GM13977 (cell line): ENCODE measurements at places on chromosomes 7 and 10.

- DNase-seq, result no peak
These were observed 70.7 kb downstream of the MACC1 start for GRCh38 chr7:20146451-20146850.

GRCh38 chr10:119120413-119120867 is 16.5 kb downstream of the DENND10 start:
- peak; percentile 69 for DNase-seq

- DNase-seq, result no peak
These were observed 122.5 kb downstream of the TMEM26 start for GRCh38 chr10:61330669-61331068.

GRCh38 chr10:20596911-20597310 is 300.2 kb downstream of the NEBL start:
- DNase-seq, result no peak

- DNase-seq, result no peak
These were observed 370.3 kb downstream of the PHTF2 start for GRCh38 chr7:78168865-78169264.

DNA sequence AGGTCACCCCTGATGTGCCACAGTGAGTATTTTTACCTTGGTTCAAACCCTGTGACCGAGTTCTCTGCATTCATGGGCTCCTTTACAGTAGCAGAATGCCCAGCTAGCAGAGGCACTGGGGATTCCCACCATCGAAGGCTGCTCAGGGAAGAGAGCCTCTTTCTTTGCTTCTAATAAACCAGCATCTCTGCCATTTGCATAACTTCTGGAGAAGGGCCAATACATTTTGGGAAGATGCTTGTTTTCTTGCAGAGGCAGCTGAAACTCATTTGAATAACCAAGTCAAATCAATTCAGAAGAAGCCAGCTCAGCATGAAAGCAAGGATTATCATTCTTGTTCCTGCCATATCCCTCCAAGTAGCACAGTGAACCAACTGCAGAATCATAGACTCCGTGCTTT is 82.9 kb upstream of the WDR11 start:
- no peak for DNase-seq

DNA sequence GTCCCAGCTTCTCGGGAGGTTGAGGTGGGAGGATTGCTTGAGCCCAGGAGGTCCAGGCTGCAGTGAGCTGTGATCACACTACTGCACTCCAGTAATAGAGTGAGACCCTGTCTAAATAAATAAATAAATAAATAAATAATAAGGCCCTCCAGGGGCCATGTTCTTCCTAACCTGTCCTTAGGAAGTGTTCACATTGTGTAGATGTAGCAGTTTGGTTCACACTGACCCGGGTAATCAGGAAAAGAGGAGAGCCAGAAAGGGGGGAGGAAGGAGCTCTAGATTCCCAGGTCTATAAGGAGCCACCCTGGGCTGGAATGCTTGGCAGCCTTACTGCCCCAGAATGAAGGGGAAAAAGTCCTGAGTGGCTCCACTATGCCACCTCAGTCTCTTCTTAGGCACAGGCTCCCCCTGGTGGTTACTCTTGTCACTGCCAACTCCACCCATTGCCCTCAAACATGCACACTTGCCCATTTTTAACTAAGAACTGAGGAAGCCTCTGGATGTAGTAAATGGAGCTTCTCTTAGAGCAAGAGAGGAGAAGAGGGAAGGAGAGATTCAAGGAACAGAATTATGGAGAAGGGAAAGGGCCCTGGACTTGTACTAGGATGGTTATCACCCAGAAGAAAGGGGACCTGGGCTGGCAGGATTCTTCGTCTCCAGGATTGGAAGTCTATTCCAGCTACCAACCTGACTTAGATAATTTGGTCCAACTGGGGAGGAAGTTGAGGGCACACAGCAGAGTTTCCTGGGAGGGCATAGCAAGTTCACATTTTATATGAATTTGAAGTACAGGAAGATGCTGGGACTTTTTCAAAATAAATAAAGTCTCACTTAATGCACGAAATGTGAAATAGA is 7.8 kb downstream of the HPS6 start:
- DNase-seq, result peak; percentile 84

GRCh38 chr10:126813432-126813831 is 91.8 kb upstream of the DOCK1 start:
- no peak for DNase-seq

DNA sequence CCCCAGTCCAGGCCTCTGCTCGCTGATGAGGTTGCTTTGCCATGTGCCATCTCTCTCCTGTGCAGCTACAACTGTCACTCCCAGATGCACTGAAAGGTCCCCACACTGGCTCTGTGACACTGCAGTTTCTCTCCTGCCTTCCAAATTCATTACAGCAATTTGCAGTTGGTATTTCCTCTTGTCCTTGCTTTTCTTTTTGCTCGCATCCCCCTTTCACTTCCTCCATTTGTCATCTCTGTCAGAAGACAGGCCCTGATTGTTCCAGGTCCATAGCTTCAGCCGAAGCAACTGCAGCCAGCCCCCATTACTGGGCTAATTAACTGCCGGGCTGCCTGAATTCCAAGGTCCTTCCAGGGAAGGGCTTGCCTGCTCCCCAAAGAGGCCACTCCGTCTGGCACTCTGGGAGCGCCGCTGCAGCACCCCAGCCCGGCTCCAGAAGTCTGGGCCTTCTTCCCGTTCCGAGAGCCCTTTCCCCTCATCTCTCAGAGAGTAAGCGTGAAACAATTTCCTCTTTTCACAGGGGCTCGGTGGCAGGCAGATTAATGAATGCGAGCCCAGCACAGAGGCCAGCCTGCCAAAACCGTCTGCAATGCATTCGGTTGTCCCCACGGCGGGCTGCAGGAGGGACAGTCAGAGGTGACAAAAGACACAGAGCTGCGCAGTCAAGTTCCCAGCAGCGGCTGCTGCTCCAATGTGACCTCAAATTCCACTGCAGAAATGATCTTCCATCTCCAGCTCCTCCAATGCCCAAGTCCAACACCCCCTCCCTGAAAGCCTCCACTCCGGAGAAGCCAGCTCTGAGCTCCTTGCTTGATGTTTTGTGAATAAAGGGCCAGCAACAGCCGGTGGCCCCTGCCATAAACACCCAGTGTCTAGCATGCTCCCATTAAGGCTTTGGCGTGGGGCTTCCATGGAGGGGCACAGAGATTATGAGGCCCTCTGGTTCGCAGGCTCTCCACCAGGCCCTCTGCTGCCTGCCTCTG is 279.4 kb upstream of the HABP2 start:
- no peak for DNase-seq

- no peak for DNase-seq
These were observed 31.7 kb downstream of the MKX start for GRCh38 chr10:27713941-27714340.

- DNase-seq, result no peak
These were observed 147.1 kb downstream of the DNAJB9 start for GRCh38 chr7:108716783-108717182.

- DNase-seq, result no peak
These were observed 108.6 kb downstream of the NRCAM start for GRCh38 chr7:108347616-108348015.

DNA sequence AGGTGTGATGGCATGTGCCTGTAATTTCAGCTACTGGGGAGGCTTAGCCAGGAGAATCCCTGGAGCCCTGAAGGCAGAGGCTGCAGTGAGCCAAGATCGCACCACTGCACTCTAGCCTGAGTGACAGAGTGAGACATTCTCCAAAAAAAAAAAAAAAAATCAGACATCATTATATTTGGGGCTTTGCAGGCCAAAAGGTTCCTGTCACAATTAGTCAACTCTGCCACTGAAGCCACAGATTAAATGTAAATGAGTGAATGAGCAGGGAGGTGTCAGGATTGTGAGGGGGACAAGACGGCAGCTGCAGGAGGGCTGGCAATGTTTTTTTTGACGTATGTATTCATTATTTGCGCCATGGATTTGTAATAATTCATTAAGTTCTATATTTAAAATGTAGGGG is 3.3 kb downstream of the ZNF33B start:
- DNase-seq, result no peak

DNA sequence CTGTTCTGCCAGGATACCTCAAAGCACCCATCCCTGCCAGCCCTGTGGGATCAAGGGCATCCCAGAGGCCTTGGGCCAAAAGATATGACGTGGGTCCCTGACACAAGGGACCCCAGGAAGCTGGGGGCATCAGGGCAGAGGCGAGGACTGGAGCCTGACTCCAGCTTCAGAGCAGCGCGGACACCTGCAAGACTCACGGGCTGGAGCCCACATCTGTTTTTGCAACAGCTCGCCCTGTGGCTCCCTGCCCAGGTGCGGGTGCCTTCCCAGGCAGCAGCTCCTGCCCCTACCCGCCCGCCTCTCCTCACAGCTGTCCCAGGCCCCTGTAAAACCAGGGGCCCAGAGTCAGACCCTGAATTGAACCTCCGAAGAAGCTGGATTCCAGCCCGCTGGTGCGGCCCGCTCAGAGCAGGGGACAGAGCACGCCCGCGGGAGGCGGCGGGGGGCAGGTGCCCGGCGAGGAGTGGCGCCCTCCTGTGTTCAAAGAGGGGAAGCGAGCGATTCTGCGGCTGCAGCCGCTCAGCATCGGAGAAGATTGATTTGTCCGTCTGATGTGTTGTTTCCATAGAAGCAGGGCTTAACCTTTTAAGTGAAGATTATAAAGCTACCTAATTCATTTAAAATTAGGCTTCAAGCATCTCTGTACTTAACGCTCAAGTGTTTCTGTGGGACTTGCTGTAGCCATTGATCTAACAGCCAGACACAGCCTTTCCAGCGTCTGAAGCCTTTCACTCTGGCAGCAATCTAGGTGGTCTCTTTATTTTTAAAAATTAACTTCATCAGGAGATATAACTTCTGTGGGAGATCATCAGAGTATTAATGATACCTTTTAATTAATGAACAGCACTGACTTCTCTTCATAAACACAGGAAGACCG is 88.4 kb downstream of the BEND7 start:
- DNase-seq, result peak; percentile 77

GRCh38 chr10:35822316-35822715 is 180.2 kb upstream of the FZD8 start:
- DNase-seq, result no peak

- DNase-seq, result no peak
These were observed 13.6 kb upstream of the C10orf120 start for GRCh38 chr10:122713091-122713885.

- no peak for DNase-seq
These were observed 71.9 kb upstream of the OIT3 start for GRCh38 chr10:72821606-72822005.

DNA sequence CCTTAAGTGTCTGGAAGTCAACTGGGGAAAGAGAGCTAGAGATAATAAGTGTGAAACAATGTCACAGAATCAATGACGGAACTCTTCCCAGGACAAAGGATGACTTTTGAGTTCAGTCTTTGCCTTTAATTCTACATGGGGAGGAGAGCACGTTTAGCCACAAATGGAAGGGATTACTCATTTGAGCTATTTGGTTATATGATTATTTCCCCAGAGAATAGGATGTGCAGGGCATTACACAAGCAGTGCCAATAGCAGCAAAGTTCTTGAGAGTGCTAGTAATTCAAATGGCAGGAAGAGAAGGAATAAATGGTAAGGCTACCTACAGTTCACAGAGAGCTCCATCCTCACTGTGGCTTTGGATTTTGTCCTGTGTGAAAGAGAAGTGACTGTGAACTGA is 6.0 kb downstream of the EGFR start:
- DNase-seq, result no peak

GRCh38 chr7:101390901-101391301 is 28.2 kb downstream of the COL26A1 start:
- DNase-seq, result peak; percentile 76

DNA sequence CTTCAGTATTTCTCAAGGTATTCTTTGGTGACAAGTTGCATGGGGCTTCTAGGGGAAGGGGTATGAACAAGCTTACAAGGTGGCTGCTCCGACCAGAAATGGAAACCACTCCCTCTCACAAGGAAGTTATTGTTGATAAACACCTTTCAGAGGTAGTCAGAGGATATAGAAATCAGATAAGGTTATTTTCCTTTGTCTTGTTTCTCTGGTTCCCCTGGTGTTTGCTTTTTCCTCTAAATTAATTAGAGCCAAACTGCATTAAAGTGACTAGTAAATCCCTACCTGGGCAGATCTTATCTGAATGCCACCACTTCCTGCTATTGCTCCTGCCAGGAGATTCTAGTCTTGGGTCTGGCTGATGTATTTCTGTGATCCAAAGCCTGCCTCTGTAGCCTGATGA is 725.4 kb downstream of the INHBA start:
- no peak for DNase-seq
